ENCODE measurements at places on chromosomes 4 and X.

DNA sequence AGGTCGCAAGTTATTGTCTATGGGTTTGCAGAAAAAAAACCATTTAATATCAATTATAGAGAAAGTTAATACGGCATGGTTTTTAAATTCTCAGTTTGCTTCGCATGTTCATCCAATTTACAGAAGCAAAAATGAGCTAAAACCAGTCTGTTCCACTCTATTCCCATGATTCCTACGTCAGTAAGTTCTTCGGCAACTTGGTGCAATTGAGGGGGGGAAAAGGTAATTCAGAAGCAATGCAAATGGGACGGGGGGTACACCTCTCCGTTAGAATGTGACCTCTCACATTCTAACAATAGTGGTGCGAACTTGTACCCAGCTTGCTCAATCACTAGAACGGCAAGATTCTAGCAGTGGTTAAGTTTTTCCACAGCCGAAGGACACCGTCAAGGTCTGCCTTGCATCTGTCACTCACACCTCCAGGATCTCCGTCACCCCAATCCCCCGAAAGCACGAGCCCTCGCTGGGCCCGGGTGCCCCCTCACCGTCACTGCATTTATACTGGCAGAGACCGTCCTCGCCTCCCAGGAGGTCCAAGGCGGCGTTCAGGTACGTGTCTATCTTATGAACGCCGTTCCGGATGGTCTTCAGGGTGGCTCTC lies 653 bp downstream of the PLA2G12A start:
- DNase-seq: no peak

GRCh38 chr4:183078634-183079033 lies 20.4 kb upstream of the WWC2 start:
- no peak for DNase-seq

- no peak for DNase-seq
These were observed 898.2 kb downstream of the PCDH18 start for GRCh38 chr4:136634121-136634520.

DNA sequence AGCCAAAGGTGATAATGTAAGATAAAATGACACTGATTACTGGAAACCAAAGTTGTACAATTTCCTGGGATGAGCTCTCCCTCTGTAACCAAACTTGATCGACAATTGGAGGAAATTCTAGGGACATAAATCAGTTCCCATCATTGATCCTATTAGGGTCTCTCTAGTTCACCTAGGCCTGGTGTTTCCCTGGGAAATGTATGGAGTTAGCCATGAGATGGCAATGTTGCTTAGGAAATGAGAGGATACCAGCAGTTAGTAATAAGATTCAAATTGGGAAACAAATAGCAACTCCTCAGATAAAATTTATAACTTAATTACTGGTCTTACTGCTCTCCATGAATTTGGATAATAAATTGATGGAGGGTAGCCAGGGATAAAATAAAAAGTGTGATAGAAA lies 52.2 kb downstream of the SPATA18 start:
- DNase-seq: no peak

- no peak for DNase-seq
These were observed 122.6 kb upstream of the BMPR1B start for GRCh38 chr4:94635177-94635576.

DNA sequence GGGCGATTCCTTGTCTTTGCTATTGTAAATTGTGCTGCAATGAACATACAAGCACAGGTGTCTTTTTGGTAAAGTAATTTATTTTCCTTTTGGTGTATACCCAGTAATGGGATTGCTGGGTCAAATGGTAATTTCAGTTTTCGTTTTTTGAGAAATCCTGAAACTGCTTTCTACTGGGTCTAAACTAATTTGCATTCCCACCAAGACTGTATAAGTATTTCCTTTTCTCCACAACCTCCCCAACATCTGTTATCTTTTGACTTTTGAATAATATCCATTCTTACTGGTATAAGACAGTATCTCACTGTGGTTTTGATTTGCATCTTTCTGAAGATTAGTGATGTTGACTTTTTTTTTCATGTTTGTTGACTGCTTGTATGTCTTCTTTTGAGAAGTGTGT lies 2506.0 kb downstream of the PCDH7 start:
- no peak for DNase-seq

DNA sequence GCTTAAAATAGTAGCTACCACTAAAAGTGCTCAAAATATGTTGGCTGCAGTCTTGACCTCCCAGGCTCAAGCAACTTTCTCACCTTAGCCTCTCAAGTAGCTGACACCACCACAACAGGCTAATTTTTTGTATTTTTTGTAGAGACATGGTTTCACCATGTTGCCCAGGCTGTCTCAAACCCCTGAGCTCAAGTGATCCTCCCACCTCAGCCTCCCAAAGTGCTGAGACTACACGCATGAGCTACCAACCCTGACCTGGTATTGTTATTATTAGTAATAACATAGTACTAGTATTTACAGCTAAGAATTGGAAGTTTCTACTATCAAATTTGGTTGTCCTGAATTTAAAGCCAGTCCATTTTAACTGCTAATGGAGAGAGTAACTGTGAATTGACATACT lies 18.0 kb downstream of the STAP1 start:
- no peak for DNase-seq

- no peak for DNase-seq
These were observed 7.3 kb downstream of the SMIM31 start for GRCh38 chr4:164761241-164761640.

- DNase-seq: no peak
These were observed 32.9 kb downstream of the CCNQ start for GRCh38 chrX:153565996-153566580.

DNA sequence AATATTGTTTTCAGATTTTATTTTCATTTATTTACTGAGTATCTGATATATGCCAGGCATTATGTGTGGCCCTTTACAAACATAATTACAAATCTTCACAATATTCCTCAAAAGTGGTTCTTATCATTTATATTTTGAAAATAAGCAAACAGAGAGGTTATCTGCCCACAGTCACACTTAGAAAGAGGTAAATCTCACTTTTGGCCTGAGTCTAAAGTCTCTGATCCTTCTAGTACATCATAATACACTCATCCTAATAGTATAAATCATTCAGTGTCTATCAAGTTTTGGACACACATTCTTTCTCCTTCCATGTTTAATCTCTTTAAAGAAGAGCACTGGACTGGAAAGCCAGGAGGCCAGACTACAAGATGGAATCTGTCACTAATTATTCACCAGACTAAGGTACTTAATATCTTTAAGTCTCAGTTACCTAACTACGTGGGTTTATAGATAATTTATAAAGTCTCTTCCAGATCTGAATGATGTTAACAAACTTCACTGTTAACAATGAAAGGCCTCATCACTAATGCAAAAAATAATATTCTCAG lies 281.3 kb downstream of the PPP3CA start:
- DNase-seq: no peak

DNA sequence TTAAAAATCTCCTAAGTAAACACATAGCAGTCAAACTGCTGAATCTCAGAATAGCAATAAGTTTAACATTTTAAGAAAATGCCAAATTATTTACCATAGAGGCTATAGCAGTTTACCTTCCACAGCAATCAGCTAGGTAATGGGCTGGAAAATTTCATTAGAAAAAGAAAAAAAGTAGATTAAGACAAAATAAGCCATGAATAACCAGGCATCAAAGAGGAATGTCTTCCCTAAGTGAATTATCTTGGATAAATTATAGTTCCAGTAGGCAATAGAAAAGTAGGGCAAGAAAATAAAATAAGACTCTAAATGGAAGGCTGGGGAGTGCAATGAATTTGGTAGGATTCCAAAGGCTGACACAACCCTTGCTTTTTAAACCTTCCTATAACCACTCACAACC lies 722.8 kb downstream of the TRAM1L1 start:
- no peak for DNase-seq

DNA sequence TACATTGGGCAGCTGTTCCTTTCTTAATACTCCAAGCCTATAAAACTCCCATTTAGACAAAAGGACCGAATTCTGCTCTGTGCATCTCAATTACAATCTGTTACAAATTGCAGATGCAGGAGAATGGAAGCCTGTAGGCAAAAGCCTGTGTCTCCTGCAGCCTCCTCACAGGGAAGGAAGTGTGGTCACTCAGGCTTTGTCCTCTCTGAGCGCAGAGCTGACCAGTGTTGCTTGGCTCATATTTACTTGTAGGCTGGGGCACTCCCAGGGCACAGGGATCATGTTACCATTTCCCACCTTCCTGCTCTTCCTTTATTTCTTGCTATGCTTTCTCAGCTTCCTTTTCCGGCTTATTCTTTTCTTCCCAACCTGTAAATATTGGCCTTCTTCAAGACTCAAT lies 15.7 kb downstream of the SUPT20HL2 start:
- no peak for DNase-seq

DNA sequence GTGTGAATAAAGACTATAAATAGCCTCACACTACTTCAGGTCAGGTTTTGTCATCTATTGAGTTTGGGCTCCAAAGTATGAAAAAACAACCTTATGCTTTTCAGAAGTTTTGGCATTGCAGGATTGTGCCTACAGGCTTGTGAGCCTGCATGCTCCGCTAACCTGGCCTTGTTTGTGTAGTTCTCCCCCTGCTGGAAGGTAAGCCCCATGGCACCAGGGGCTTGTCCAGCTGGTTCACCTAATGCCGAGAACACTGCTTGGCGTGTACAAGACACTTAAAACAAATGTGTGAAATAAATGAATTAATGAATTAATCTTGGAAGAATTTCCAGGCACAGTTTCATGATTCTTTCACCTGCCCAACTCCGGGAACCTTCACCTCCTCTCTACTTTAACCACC lies 1.8 kb upstream of the HSD17B10 start:
- peak; percentile 55 for DNase-seq

DNA sequence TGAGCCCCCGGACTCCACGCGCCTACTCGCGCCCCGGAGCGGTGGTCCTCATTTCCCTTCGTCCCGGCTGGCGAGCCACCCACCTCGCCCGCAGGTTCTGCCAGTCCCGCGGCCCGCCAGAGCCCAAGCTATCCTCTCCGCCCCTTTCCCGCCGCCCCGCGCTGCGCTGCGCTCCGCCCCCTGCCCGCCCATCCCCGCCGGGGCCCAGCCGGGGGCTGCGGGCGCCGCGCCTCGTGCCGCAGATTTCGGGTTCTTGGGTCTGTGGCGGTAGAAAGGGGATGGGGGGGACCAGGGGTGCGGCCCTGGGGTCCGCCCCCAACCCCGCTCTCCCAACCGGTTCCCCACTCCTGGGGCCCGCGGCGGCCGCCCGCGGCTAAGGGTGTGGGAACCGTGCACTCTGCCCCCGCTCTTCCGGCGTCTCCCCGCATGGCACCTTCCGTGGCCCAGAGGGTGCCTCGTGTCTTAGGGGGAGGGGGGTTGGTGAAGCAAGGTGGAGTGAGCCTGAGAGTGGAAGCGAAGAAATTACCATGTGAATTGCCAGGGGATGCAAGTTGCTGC lies 650.8 kb upstream of the DIPK2B start:
- no peak for DNase-seq

DNA sequence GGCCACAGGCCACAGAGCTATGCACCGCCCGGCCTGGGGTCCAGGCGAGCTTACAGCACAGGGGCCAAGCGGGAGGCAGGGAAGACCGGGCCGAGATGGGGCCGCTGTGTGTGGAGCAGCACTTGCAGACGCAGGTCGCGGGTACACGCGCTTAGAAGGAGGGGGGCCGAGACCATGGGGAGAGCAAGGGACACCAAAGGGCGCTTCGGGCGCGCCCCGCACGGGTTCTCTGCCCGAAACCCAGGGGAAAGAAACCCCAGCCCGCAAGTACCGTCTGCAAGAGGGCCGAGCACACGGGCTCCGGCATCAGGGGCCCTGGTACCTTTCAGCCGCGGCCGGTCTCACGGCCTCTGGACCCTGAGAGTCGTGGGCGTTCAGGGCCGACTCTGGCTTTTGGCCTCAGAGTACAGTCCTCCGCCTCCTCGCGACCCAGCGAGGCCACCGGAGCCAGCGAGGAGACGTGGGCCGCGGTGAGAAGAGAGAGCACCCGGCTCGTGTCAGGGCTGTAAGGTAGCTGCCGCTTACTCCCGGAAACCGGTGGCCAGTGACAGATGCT lies 342 bp downstream of the EOLA2 start:
- DNase-seq: no peak

GRCh38 chrX:24482823-24483415 lies 17.8 kb downstream of the PDK3 start:
- no peak for DNase-seq

- DNase-seq: no peak
These were observed 1.6 kb downstream of the NHS start for GRCh38 chrX:17376431-17377077.

- no peak for DNase-seq
These were observed 72.1 kb downstream of the HTRA3 start for GRCh38 chr4:8341691-8342090.

GRCh38 chrX:118179718-118180117 lies 63.1 kb upstream of the KLHL13 start:
- no peak for DNase-seq

DNA sequence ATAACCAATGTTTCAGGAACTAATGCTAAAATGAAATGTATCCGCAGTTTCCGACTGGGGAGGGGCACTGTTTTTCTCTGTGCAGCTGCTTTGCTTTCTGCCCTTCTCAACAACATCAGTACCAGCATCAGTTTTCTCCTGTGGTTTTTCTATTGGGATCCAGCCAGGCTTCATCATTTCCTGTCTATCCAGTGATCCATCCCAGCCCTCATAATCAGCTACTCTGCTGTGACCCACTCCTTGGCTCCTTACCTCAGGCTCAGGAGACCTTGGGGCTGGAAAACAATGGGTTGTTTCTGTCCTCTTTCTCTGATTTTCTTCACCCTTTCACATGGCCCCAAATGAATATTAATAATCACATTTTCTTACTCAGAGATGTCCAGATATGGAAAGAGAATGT lies 222.2 kb upstream of the DKK2 start:
- no peak for DNase-seq

GRCh38 chr4:175930471-175930870 lies 118.4 kb upstream of the GPM6A start:
- no peak for DNase-seq

GRCh38 chrX:13760426-13760825 lies 25.9 kb downstream of the OFD1 start:
- no peak for DNase-seq

- no peak for DNase-seq
These were observed 36.2 kb downstream of the COL25A1 start for GRCh38 chr4:109266236-109266635.

DNA sequence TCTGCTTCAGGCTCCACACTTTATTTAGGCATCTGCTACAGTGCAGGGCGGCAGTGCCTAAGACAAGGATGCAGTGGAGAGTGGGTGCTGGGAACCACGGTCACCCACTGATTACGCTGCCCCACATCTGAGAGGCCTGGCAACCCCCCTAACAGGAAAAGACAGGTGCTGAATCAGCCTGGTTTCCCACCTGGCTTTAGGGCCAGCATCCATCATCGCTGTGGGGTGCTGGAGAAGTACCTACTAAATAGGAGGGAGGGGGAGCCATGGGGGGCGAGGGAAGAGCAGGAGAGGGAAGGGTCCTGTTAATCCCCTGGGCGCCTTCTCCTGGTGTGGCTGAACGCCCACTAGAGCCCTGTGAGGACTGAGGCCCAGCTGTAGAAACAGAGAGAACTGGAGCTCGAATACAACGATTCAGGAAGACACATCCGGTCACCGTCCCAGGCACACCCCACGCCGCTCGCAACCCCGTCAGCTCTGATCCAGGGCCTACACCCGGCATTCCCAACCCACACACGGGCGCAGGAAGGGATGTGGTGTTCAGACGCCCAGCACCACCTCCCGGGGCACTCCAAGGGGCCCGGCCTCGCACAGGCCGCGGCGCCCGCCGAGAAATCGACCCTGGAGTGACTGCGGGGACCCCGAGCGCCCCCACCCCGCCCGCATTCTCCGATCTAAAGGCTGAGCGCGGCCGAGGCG lies 554 bp downstream of the DCTD start:
- DNase-seq: peak; percentile 4

GRCh38 chr4:128285085-128285997 lies 2.3 kb downstream of the PGRMC2 start:
- DNase-seq: no peak

Data from CD14-positive monocyte (primary cell).